ENCODE measurements at places on chromosomes 4 and X.
A peak's percentile ranks its signal among the peaks of the same experiment; 100 is the strongest.

DNA sequence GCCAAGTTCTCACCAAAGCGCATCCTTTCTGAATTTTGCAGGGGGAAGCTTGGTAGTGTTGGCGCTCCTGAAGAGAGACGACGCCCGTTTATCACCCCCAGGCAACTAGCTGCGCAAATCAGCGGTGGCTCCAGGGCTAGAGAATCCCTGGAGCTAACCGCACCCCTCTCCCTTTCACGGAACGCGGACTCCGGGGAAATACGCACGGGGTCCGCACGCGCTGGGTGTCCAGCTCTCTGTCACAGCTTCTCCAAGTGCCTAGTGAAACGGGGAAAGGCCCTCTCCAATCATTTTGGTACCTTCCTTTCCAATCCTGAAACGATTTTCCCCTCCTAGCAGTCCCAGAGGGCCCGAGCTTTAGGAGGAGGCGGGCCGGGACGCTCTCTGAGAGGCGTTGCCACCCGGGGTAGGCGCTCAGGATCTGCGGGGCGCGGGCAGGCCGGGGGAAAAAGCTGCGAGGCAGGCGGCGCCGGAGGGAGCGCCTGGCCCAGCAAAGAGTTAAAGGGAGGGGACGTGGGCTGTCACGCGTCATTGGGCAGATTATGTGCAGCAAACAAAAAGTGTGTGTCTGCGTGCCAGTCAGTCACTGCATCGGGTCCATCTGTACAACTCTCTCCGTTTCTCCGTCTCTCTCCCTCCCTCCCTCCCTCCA is at the start of gene PRDM8:
Gene PRDM8, plus strand, starts transcription at position 582 of the 652 bp plus-strand sequence. CDS start 2,578 bp downstream, outside the sequence.
- peak; percentile 94 for DNase-seq

GRCh38 chr4:103721251-103721650 is 1.5 kb upstream of the TACR3 start:
- DNase-seq: no peak

GRCh38 chr4:70841951-70842350 is 2.3 kb upstream of the GRSF1 start:
- DNase-seq: no peak

DNA sequence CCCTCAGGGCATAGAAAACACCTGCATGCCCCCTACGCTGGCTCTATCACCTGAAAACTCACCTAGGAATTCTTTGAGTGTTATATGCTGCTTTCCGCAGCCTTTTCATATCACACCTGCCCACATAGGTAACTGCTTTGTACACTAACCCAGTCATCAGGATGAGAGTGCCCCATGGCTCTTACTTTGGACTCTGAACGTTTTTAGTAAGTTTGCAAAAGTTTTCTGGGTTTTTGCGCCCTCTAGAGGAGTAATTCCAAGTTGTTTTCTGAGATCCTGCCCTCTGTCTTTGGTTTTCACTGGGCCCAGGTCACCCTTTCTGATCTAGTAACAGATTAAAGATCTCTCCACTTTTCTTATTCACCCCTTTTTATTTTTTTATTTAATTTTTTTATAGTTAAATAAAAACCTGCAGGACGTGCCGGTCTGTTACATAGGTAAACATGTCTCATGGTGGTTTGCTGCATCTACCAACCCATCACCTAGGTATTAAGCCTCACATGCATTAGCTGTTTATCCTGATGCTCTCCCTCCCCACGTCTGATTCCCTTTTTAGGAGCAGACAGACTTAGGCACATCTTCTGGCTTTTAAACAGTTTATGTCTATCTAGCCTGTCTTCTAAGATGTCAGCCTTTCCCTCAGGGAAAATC is 139.2 kb downstream of the NWD2 start:
- peak; percentile 60 for DNase-seq

GRCh38 chr4:156191044-156191781 is 237.5 kb upstream of the CTSO start:
- DNase-seq: no peak

- DNase-seq: no peak
Measured at GRCh38 chr4:182111586-182111985, 131.6 kb upstream of the TENM3 start.

GRCh38 chrX:45818913-45819312 is 618.2 kb upstream of the DIPK2B start:
- DNase-seq: no peak

DNA sequence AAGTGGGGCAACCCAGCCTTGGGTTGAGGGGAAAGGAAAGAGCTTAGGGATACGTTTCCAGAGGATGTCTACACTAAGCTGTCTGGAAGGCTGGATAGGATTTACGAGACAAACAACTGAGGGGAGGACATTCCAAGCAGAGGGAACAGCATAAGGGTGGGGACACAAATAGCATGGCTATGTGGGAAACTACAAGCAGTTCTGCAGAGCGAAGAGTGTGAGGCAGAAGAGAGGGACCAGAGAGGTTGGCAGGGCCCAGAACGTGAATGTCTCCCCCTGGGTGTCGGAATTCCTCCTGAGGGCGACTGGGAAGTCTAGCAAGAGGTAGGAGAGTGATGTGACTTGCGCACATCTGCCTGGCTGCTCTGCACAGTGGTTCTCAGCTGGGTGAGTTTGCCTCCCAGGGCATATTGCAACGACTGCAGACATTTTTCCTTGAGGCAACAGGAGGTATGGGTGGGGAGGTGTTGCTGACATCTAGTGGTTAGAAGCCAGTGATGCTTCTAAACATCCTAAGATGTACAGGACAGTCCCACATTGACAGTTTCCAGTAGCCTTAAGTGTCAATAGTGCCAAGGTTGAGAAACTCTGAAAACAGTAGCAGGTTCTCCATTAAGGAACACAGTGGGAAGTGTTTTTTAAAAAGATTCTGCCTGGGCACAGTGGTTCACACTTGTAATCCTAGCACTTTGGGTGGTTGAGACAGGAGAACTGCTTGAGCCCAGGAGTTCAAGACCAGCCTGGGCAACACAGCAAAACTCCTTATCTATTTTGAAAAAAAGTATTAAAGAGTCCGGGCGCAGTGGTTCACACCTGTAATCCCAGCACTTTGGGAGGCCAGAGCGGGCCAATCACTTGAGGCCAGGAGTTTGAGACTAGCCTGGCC is 9.2 kb downstream of the NDUFA1 start:
- DNase-seq: peak; percentile 81

DNA sequence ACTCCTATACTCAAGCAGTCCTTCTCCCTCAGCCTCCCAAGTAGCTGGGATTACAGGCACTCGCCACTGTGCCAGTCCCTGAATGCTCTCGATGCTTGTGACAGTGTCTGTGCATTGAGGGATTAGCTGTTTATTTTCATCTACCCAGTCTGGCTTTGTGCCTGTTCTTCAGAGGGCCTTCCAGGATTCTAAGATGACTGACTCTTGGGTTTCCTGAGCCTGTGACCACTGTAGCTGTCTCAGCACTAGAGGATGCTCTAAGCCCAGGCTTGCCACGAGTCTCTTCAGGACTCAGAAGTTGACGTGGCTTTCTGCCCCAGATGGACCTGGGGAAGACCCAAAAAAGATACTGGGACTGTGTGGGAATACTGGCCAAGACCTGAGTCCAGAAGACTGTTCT is 201.4 kb downstream of the ARHGAP10 start:
- peak; percentile 24 for DNase-seq

DNA sequence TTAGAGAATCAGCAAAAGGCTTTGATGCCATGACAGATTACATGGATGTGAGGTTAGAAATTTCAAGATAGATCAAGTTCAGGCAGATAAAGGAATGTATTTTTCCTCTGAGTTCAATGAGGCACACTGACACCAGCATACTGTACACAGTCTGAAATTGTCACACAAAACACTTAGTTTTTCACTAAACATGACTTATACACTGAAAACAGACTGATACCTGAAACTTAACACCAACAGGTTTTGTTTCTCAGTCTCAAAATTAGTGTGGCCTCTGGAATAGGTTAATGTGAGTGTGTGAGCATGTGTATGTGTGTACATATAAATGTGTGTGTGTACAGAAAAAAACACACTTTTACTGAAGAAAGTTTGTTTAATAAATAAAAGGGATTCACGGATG is 129.9 kb upstream of the SLITRK2 start:
- DNase-seq: no peak

GRCh38 chr4:113328514-113328913 is 279.1 kb downstream of the ANK2 start:
- DNase-seq: peak; percentile 54

Data from NCI-H82 (cell line).